Right kidney (tissue), 9 donors: ENCODE measurements at places on chromosomes 6 and 20.

DNA sequence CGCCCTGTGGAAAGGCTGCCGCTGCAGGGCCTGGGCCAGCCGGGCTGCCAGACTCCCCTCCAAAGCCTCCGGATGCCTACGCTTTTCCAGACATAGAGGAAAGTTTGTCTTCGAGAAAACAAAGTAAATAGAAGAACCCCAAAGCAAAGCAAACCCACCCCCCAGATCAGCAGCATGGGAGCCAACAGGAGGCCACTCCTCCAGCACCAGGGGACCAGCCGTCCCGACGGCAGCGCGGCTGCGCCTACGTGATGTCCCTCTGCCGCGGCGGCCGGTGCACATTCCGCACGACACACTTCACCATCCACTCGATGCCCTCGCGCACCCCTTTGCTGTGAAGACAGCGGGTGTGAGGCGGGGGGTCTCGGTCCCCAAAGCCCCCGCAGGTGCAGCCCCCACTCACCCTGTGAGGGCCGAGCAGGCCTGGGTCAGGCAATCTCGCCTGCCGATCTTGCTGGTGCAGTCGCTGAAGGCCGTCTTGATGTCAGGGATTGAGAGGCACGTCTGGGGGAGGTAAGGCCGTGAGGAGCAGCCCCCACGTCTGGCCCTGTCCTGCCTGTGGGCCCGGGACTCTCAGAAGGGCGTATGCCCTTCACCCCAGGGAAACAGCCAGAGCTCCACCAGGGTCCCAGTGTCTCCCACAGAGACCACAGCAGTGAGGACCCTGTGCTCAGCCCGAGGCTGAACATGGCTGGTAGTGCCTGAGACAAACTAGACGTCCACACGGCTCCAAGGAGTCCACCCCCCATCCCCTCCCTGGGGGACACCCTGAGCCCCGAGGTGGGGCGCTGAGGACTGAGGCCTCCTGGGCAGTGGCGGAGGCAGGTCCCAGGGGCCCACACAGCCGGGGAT, 4.0 kb downstream of the TNFRSF6B start:
- no peak for DNase-seq

DNA sequence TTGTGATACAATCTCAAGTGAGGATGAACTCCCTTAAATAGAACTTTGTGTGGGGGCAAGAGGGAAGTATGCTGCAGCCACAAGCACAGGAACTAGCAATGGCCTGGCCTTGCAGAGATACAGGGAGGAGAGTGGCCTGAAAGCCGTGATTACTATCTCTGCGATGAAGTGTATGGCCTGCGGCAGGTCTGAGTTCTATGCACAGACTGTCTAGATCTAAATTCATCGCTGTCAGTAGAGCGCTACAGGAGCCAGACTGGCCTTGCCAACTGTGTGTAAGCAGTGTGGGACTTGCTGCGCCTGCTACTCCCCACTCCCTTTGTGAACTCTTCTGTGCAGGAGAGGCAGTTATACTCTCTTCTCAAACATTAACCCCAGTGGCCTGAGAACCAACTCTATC, 997.0 kb downstream of the GRIK2 start:
- DNase-seq = no peak

DNA sequence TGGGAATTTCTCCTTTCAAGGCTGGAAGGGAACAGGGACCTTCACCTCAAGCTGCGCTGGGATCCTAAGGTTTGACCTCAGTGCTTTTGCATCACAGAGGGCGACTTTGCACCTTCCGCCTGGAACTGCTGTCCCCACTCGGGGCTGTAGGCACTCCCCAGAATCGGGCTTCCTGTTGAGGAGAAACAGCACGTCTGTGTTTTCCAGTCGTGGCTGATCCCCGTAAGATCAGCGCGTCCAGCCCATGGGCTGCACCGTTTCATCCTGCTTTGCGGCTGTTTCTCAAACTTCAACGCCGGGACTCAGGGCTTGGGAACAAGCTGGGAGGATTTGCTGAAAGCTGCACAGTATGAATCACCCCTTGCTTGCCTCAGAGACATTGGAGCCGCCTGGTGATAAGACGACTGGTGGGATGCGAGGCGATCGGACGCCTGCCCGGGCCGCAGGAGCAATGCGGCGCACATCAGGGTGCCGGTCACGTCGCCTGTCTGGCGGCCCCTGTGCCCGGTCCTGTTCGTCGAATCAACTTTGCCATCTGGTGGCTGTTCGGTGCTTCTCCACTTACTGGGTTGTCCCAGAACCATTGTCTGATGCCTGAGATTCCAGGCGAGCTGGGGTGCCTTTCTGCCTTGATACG, 53.6 kb upstream of the FRMD1 start:
- DNase-seq = peak; percentile 76

GRCh38 chr6:42140756-42141602, 1.4 kb downstream of the C6orf132 start:
- no peak for DNase-seq

DNA sequence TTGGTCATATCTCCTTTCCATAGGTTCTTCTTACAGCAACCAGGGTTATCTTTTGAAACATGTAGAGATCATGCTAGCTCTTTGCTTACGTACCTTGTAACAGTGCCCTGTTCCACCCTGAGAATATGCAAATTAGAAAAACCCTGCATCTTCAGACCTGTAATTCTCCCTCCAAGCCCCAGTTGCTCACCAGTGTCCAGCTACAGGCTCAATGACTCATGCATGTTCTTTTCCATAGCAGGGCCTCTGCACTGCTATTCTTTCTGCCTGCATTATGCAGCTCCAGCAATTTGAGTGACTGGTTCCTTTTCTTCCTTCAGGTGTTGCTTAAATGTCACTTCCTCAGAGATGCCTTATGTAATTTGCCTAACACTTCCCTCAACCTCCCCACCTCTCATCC, 636.2 kb downstream of the KHDRBS2 start:
- DNase-seq = no peak

DNA sequence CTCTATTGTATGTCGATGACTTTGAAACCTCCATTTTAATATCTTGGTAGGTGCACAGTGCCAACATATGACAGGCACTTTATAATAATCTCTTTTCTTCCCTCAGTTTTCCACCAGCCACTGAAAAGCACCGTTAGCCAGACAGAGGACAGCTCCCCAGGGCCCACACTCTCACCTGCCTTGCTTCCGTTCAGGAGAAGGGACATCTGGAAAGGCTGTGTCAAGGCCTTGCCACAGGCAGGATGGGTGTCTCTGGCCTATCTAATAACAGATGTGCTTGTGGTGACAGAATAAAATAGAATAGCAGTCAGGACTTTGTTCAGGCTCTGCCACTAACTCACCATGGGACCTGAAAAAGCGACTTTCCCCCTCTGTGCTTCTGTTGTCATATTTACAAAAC, 75.5 kb upstream of the CCDC167 start:
- DNase-seq = no peak
